Daoy (cell line): ENCODE measurements at places on chromosomes 16 and 17.
A peak's percentile ranks its signal among the peaks of the same experiment; 100 is the strongest.

- no peak for DNase-seq
These were observed 32.8 kb downstream of the SCNN1B start for GRCh38 chr16:23334950-23335349.

GRCh38 chr16:87958632-87959031 is 7.4 kb downstream of the BANP start:
- no peak for DNase-seq

DNA sequence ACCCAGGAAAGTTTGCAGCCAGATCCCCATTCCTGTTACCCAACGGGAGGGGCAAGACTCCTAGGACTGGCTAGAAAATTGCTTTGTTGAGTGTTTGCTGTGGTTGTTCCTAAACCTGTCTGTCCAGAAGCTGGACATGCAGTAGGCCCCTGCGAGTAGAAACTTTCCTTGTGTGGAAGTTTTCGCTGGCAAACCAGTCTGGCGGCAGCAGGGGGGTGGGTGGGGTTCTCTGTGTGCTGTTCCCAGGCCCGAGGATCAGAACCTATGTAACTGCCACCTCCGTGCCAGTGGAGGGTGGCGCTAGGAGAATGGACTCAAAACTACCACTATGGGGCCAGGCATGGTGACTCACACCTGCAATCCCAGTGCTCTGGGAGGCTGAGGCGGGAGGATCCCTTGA is 9.2 kb downstream of the SGSM2 start:
- DNase-seq, result no peak

- no peak for DNase-seq
These were observed 62.9 kb downstream of the PHKB start for GRCh38 chr16:47524007-47524405.

- DNase-seq, result no peak
These were observed 78.4 kb downstream of the ZNF778 start for GRCh38 chr16:89295915-89296314.

- DNase-seq, result peak; percentile 20
These were observed 181.2 kb upstream of the TBX2 start for GRCh38 chr17:61218438-61218837.

DNA sequence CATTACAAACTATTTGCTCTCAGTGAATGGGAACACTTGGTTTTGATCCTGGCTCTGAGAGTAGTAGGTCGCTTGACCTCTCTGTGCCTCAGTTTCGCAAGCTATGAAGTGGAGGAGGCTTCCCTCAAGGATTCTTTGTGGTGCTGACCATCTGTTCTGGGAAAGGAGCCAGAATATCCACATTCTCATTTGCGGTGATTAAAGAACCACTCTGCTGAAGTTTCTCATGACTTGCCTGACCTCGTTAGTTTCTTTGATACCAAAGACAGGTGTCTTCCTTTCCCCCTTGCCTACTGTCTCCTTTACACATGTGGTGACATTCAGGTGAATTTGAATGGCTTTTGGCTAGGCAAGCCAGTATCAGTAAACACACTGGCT is 116.0 kb downstream of the SNX29 start:
- peak; percentile 24 for DNase-seq

DNA sequence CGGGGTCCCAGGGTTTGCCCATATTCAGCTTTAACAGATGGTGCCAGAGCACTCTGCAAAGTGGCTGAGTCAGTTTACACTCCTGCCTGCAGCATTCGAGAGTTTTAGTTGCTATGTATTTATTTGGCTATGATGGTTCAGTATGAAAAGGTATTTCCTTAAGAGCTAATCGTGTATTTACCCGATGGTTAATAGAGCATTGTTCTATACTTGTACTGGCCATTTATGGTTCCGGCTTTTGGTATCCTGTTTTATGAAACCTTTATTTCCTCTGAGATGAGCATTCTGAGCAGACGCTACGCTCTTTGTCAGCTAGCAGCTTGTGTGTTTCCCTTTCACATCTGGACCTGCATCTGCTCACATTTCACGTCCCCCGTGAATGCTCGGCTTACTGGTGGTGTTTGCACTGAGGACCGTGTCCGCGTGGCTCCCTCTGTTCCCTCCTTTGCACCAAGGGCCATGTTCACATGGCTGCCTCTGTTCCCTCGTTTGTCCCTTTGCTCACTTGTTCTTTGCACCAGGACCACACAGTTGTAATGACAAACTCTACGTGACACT is 149.1 kb upstream of the CHMP6 start:
- DNase-seq, result no peak

GRCh38 chr17:79619636-79620206 is 8.9 kb upstream of the RBFOX3 start:
- no peak for DNase-seq

DNA sequence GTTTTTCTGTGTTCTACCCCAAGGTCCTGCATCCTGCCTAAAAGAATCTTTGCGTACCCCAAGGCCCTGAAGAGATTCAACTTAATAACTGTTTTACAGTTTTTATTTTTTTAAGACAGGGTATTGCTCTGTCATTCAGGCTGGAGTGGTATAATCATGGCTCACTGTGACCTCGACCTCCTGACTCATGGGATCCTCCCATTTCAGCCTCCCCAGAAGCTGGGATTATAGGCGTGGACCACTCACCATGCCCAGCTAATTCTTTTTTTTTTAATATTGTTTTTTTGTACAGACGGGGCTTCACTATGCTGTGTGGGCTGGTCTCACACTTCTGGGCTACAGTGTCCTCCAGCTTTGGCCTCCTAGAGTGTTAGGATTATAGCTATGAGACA is 9.3 kb upstream of the FAAP100 start:
- peak; percentile 69 for DNase-seq

- DNase-seq, result no peak
These were observed 135.4 kb downstream of the HS3ST3B1 start for GRCh38 chr17:14436266-14436665.

GRCh38 chr16:76303637-76304314 is 26.6 kb downstream of the CNTNAP4 start:
- DNase-seq, result no peak

DNA sequence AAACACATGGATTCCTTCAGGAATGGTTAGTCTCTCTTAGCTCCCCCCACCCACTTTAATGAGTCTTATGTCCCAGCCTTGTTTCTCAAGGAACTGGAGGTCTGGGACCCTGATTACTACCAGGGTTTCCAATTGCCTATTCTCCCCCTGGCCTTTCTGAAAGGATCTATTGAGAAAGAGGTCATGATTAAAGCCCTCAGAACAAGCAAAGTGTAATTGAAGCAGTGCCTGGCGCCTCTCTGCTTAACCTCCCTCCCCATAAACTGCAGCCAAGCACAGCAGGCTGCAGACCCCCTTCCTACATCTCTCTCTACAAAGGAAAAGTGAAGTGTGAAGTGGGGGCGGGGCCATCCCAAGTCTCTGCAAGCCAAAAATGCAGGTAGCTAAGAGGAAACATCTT is 159.7 kb upstream of the CDH11 start:
- no peak for DNase-seq

- peak; percentile 26 for DNase-seq
These were observed 35.5 kb upstream of the METTL16 start for GRCh38 chr17:2547176-2547575.

DNA sequence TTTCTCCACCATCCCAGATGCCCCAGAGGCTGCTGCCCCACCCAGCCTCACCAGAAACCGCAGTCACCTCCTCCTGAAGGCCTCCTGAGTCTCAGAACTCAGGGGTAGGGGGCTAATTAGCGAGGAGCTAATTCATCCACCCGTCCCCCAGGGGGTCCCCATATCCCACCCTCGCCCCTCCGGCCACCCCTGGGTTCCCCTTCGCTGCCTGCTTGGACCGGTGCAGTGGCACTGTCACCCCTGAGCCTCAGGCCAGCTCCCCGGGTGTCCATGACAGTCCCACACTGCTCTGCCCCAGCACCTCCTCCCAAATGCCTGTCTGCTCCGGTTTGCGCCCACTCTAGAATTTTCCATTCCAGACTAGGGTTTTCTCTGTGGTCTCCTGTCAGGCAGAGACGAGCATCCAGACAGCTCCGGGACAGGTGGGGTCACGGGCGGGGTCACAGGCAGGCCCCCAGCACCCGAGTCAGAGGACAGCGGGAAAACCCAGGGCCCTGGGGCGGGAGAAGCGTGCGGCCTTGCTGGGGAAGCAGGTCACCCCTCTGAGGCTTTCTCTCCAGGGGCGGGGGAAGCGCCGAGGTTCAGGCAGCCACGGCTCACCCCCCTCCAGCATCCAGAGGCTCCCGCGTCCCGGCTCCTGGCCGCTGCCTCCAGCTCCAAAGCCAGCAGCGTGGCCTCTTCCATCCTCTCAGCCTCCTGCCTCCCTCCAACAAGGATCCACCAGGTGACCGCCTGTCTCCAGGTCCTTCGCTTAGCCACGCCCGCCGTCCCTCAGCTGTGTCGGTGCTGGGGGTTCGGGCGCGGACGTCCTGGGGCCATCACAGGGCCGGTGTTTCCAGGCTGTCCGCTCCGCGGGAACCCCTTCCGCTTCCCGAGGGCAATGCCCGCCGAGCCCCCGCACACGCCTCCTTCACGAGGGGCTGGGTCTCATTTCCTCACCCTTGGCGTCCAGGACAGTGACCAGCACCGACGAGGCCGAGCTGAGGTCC is 3.1 kb upstream of the PERCC1 start:
- no peak for DNase-seq

DNA sequence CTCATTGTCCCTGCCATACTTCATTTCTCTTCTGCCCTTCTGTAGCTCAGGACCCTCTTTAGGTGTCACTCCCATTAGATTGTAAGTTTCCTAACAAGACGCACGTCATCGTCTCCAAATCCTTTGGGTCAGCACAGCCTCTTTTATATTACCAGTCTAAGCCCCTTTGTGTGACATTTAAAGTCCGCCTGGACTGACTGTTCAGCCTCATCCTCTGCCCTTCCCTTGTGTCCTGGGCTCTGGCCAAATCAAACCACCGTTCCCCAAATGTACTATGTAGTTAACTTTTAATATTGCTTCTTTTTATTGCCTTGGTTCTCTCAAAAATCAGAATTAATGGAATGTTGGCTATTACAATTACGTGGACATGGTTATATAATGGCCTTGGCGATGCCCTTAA is 38.2 kb downstream of the PITPNC1 start:
- no peak for DNase-seq

DNA sequence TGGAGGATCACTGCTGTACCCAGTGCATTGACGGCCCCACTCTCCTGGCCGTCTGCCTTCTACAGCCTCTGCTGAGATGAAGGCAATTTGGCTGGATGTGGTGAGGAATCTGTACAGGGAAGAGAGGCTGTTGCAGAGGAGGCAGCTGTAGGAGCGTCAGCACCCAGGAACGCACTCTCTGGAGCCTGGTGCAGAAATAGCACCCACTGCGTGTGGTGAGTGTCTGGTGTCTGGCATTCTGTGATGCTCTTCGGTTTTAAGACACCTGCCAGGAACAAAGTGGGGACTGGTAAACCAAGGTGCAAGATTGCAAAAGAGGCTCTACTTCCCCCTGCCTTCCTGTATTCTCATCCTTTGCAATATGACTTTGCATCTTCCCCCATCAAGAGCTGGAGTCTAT is 187.5 kb upstream of the SDK2 start:
- DNase-seq, result no peak

DNA sequence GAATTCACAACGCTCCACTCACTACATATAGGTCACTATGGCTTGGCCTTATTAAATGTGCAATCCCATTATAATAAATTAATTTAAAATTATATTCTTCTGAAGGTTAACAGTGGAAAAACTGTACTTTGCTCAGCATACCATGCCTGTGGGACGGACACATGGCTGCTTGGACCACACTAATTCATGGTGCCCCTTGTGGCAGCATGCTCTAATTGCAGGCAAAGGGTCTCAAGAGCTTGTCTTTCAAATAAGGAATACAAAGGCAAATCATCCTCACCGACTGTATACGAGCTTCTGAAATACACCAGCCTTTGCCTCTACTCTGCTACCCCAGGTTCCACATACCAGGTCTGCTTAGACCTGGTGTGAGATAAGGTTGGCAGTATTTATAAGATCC is 11.7 kb downstream of the SMPD3 start:
- DNase-seq, result no peak

DNA sequence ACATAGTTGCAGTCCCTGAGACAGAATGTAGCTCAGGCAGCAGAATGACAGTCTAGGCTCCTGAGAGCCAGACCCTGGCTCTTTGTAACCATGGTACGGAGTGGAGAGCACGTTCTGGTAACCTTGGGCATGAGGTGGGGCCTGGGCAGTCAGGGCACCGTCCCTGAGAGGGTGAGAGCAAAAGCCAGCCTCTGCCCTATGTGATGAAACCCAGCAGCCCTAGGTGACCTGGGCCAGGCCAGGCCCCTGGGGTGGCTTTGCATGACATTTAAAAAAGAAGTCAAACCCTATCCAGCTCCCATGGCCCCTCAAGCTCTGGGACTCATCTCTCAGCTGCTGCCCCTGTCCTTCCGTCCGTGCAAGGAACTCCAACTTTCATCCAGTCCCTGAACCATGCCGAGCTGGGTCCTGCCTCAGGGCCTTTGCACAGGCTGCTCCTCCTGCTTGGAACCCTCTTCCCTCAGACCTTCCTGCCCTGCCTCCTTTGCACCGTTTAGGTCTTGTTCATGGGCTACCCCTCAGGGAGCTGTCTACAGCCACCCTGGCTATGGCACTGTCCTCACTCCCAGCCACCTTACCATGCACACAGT is 188.6 kb downstream of the NTN1 start:
- DNase-seq, result no peak

DNA sequence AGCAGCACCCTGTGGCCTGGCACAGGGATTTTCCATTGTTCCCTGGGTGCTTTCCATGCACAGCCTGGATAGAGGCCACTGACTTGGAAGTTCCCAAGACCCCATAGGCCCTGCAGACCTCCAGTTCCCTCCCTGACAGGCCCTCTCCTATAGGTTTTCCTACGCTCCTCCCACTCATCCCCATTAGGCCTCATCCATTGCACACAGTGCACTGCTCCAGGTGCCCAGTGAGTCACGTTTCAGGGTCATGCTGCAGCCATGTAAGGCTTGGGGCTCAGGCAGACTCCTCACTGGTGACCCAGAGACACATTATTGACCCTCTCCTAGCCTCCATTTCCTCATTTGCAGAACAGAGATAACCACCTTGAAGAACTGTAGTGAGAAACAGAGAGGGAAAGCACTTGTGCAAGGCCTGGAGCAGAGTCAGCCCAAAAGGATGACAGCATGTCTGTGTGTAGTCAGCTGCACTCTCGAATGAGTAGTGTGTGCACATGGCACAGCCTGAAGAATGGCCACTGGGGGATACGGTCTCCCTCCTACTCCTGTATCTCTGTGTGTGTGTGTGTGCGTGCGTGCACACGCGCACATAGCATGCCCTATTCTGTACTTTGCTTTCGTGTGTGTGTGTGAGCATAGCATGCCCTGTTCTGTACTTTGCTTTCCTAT is 26.8 kb downstream of the DRC3 start:
- no peak for DNase-seq

DNA sequence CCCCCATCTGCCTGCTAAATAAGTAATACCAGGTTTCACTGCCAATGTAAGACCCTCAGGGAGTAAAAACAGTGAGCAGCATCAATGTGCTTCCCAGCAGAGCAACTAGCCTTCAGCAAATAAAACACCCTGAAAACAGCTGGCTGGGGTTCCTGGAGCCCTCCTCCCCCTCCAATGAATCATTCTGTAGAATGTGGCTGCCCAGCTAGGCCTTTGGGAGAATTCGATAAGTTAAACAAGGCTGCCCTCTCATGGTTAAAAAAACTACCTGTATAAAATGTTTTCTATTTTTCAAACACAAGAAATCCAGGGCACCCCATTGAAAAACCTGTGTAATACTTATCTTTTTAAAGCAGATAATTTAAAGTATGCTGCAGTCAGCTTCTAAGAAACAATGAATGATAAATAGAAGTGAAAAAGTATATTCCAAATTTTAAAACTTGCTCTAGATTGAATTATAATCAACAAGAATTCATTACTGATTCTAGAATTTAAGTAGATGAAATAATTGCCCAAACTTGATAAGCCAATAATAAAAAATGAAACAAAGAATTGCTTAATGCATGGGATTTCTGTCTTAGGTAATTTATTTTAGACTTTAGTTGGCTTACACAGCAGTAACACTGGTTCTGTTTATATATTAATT is 9.4 kb upstream of the TOM1L1 start:
- DNase-seq, result peak; percentile 31
